CD4-positive, alpha-beta T cell treated with Interferon gamma for 1 hour (primary cell): ENCODE measurements at places on chromosomes 2 and 18.

- DNase-seq: no peak
Measured at GRCh38 chr2:238146884-238147544, 8.5 kb downstream of the KLHL30 start.

- DNase-seq: no peak
Measured at GRCh38 chr2:231364961-231365810, 30.3 kb upstream of the B3GNT7 start.

GRCh38 chr18:59033359-59033758 lies 106.3 kb upstream of the SEC11C start:
- no peak for DNase-seq

- DNase-seq: no peak
Measured at GRCh38 chr18:78878335-78878734, 101.3 kb upstream of the SALL3 start.

DNA sequence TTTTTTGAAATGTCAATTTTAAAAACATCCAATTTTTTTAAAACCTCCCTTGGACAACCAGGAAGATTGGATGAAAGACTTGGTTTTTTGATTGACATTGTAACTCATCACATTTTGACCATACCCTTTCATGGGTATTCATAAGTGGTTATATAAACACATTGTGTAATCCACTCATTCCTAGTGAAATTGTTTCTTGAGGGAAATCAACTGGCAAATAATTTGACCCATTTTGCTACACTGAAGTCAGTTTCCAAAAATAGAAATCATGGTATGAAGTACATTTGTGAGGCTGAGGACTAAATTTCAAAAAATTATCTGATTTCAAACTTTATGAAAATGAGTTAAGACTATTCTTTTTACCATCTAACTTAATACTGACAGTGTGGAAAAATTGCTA lies 31.5 kb downstream of the FBXO48 start:
- DNase-seq: no peak

- no peak for DNase-seq
Measured at GRCh38 chr2:65582364-65582763, 150.0 kb upstream of the SPRED2 start.

DNA sequence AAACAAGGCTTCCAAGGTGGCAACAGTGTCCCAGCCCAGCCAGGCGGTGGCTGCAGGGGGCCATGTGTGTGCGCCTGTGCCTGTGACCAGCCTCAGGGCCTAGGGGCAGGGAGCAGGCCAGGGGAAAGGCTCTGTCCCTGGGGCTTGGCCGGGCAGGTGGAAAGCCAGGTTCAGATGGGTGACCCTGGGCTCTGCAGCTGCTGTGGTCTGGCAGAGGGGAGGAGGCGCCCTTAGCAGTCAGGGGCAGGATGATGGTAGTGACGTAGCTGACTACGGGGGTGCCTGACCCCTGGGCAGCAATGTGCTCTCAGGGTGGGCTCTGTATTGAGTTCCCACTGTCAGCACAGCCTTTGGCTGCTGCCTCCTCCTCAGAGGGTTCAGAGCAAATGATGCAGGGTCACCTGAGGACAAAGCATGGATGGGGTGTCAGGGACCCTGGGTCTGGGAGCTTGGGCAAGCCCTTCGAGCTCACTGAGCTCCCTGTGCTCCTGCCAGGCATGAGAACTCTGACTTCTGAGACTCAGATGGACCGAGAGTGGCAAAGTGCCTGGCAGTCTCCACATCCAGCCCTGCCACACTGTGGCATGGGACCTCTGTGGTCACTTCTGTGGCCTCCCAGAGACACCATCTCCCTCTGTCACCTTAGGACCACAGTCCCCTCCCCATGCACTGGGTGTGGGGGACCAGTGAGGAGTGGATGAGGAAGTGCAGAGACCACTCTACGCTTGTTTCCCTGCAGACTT lies 56.6 kb upstream of the ALPP start:
- no peak for DNase-seq

DNA sequence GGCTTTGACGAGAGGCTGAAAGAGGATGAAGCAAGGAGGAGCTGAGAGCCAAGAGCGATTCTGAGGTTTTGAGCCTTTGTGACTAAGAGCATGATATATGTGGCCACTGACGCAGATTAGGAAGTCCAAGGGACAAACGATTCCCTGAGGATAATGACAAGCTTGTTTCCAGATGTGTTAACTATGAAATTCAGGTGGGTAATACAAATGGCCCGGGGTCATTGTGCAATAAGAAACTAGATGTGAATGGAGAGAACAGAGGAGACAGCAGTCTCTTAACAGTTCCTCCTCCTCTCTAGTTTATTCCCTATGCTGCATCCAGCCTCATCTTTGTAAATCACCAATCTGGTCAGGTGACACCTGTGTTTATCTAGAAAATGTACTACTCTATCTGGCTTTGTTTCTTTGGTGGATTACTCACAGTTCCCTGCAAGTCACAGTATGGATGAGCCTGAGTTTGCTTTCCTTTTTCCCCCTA lies 84.2 kb downstream of the SOCS6 start:
- no peak for DNase-seq

- DNase-seq: no peak
Measured at GRCh38 chr18:54948350-54948837, 10.9 kb downstream of the CCDC68 start.

DNA sequence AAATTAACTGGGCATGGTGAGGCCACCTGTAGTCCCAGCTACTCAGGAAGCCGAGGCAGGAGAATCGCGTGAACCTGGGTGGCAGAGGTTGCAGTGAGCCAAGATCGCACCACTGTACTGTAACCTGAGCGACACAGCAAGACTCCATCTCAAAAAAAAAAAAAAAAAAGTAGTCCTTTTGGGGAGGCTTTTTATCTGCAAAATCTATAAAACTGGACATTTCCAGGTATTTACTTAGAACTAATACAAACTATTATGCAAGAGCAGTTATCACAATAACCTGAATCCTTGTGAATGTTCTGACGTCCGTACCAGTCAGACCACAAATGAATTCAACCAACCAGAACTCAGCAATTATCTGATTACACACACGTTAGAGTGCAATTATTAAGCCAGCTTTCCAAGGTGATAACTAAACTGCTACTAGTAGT lies 8.8 kb upstream of the RAPH1 start:
- DNase-seq: no peak

DNA sequence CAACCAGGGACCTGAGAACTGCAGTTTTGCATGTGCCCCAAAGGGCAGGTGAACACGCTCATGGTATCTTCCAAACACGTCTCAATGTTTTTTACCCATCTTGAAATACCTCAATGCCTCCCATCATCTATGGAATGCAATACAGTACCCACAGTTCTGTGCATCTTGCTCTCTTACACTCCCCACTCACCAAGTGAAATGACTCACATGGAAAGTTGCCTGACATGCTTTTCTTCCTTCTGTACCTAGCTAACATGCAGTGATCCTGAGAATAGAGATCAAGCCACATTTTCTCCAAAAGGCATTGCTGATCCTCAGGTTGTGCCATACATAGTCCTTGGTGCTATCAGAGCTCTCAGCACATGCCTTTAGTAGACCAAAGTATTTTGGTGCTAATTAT lies 373.9 kb downstream of the GPD2 start:
- no peak for DNase-seq

DNA sequence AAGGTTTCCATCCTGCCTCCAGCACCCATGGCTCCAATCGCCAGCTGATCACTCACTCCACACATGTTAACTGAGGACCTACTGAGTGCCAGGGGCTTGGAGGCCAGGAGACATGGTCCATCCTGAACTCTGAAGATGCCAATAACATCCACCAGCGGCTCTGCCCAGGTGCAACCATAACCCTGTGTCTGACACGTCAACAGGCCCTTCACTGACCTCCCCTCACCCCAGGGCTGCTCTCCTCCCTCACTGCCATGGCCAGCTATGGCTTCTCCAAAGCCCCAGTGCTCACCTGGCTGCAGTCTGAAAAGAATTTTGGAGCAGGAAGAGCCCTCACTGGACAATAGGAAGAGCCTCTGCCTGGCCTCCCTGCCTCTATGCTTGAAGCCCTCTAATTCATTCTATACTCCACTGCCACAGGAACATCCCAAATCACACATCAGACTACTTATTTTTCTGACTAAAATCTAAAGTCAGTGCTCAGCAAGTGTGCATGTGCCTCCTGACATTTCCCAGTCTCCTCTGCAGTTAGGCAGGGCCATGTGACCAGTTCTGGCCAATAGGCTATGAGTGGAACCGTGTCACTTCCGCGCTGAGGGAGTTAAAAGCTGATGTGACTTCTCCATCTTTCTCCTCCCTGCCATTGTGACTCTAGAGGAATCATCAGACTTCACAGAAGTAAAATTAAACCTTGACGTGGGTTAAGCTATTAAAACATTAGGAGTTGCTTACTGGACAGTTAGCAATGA lies 37.2 kb downstream of the ZBTB7C start:
- DNase-seq: no peak

DNA sequence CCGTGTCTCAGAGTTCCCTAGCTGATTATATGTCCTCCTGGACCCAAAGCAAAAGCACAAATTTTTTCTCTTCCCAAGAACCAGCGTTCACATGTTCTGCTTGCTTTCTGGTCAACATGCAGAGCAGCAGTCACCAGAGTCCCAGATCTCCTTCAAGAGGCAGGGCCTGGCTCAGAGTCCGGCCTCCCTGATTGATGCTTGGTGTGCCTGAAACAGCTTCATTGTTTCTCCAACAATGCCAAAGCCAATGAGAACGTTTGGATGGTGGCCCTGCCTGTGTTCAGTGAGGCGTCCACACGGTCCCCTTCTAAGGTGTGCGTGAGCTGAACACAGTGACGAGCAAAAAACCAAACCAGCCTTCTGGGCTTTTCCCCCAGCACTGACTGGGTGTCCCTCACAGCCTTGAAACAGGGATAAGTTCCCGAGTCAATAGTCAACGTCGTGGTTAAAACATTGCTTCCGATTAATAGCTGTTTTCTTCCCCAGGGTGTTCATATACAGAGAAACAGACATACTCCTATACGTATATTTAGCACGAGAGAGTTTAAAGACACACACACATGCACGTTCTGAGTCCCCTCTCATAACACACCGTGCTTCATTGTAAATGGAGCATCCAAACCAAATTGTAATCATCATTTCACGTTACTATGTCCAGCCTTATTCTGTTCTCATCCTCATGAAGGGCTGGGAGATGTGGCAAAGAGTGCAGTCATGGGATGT lies 19.3 kb upstream of the POU3F3 start:
- DNase-seq: no peak

- no peak for DNase-seq
Measured at GRCh38 chr2:56522605-56523089, 338.9 kb downstream of the CCDC85A start.
